ENCODE measurements at places on chromosomes 5 and 9.

DNA sequence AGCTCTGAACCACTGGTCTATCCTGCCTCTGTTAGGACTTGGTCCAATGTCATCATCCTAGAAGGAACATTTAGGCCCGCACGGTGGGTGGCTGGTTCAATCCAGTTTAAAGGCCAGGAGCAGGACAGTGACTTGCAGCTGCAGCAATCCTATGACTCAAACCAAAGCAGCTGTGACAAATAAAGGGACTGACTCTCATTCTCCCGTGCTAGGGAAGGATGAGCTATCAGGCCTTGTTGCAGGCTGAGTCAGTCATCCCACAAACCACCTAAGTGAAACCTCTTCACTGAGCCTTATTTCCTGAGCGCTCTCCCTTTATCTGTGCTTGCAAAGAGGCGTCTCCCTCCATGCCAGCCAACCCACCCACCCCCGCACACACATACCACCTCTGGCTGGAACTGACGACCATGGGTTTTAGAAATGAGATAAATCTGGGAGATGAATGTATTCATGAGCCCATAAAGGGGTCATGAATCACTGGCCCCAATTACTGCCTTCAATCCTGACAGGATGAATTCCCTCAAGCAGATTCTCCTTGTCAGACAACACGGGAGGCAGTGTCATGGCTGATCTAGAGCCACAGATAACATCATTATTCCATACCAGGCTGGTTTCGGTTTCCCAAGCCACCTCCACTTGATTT, 93.4 kb downstream of the KCNIP1 start:
- no peak for DNase-seq

GRCh38 chr5:136232316-136232715, 39.4 kb upstream of the SMIM32 start:
- no peak for DNase-seq

DNA sequence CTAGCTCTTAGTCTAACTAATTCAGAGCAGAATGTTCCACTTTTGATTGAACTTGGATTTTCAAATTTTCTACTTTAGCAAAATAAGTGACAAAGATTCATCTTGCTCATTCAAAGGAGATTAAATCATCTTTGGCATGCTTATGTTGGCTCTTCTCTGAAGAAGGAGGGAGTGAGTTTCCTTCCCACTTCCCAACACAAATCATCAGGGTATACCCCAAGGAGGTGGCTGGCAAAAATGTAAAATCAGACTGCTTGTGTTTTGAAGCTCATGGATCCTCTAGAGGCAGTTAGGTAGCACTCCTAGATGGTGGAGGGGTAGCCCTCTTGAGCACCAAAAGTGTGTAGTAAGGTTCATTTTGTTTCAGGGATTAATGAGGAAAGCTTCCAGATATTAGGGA, 343.1 kb downstream of the OSTF1 start:
- DNase-seq, result no peak

GRCh38 chr9:107739601-107740082, 250.1 kb upstream of the KLF4 start:
- DNase-seq, result no peak

DNA sequence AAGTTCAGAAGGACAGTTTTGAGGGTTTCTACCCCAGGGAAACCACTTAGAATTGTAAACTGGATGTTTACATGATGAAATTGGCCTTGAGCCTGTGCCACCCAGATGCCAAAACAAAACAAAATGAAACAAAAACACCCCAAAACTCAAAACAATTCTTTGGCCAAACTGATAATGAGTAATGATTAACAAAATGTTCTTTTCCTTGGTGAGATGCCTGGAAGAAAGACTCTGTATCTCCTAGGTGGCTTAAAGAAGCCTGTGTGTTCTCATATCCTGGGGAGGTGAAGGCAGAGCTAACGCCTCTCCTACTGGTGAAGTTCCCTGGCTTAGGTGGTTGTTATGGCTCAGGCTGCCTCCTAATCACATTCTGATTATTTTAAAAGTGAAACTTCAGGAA, 120.5 kb downstream of the NPR3 start:
- DNase-seq, result no peak

GRCh38 chr5:67268231-67269021, 71.8 kb upstream of the CD180 start:
- no peak for DNase-seq

- no peak for DNase-seq
Measured at GRCh38 chr9:135512241-135512603, 9.0 kb upstream of the LCN1 start.

DNA sequence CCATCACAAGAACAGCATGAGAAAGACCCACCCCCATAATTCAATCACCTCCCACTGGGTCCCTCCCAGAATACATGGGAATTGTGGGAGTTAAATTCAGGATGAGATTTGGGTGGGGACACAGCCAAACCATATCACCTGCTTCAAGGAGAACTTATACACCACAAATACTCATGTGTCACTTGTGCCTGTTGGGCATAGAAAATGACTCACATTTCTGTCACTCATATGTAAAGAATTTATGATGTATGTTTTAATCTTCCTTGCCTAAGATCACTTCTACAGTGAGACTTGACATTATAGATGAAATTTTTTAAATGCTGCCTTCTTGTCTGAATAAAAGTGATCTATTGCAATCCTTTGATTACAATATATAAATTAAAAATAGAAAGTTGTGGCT, 23.0 kb upstream of the PRDM6 start:
- DNase-seq, result no peak

DNA sequence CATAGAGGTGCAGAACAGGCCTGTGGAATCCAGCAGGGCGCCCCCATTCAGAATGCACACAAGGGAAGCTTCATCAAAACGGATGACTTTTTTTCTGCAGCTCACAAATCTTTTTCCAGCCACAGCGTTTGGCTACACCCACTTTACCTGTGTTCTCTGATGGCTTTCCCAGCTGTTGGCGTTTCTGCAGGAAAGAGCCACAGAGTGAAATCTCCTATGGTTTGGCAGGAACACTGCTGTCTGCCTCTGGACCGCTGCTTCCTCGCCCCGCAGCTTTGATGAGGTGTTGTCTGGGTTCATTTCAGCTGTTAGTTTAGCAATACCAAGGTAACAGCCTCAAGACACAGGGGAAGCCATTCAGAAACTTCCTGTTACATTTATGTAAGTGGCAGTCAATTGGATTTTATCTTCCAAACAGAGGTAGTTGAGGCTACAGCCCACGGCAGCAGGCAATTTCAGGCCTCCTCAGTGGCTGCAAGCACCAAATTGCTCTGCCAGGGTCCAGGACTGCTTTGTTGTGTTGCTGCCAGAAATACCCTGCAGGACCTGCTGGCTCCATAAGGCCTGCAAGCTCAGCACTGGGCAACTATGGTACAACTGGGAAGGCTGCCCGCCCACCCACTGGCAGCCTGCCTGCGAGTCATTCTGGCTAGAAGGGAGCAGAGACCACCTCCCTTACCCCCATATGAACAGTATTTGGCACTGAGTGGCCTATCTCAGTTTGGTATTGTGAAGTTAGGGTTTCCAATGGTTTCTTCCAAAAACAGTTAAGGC, 96.7 kb downstream of the MVB12B start:
- no peak for DNase-seq

- no peak for DNase-seq
Measured at GRCh38 chr5:178330791-178331404, 98.3 kb upstream of the PHYKPL start.

DNA sequence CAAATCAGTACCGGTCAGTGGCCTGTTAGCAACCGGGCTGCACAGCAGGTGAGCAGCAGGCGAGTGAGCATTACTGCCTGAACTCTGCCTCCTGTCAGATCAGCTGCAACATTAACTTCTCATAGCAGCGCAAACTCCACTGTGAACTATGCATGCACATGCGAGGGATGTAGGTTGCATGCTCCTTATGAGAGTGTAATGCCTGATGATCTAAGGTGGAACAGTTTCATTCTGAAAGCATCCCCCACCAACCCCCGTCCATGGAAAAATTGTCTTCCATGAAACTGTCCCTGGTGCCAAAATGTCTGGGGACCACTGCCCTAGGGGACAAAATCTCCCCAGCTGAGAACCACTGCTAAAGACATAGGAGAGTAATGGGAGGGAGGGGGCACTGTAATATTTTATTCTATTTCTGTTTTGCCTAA, 51.1 kb downstream of the P4HA2 start:
- DNase-seq, result no peak

GRCh38 chr5:181190711-181191525, 14.1 kb downstream of the TRIM7 start:
- no peak for DNase-seq
